ENCODE measurements at places on chromosomes 12 and 14.

DNA sequence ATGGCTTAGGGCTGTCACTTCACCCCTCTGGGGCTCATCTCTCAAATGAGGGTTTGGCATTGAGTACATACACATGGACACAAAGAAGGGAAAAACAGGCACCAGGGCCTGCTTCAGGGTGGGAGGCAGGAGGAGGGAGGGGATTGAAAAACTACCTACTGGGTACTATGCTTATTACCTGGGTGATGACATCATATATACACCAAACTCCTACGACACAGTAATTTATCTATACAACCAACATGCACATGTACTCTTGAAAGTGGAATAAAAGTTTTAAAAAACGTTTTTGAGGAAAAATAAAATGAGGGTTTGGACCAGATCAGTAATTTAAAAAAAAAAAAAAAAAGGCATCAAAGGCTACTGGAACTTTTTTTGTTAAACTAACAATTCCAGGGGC, 3.6 kb upstream of the TC2N start:
- DNase-seq: no peak

- no peak for DNase-seq
Measured at GRCh38 chr12:58918469-58918844, 1.8 kb downstream of the LRIG3 start.

GRCh38 chr14:78292003-78292402, 121.8 kb downstream of the NRXN3 start:
- DNase-seq: no peak

- DNase-seq: no peak
Measured at GRCh38 chr14:42734041-42734440, 1127.4 kb downstream of the LRFN5 start.

DNA sequence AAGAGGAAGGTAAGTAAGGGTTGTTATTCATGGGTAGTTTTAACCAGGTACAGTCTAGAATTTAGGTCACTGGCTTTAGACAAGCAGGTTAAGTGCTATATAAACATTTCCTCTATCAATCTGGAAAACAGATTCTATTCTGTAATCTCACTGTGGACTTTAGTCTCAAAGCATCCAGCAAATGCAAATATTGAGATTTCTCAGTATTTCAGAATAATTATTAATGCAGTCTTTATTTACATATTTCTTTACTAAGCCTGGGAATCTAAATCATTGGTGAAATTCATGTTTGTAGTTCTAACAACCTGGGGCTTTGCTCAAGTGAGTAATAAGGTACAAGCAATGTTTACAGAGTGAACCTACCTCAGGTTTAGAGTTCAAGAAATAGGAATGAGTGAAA, 61.9 kb downstream of the SLC41A2 start:
- DNase-seq: no peak

DNA sequence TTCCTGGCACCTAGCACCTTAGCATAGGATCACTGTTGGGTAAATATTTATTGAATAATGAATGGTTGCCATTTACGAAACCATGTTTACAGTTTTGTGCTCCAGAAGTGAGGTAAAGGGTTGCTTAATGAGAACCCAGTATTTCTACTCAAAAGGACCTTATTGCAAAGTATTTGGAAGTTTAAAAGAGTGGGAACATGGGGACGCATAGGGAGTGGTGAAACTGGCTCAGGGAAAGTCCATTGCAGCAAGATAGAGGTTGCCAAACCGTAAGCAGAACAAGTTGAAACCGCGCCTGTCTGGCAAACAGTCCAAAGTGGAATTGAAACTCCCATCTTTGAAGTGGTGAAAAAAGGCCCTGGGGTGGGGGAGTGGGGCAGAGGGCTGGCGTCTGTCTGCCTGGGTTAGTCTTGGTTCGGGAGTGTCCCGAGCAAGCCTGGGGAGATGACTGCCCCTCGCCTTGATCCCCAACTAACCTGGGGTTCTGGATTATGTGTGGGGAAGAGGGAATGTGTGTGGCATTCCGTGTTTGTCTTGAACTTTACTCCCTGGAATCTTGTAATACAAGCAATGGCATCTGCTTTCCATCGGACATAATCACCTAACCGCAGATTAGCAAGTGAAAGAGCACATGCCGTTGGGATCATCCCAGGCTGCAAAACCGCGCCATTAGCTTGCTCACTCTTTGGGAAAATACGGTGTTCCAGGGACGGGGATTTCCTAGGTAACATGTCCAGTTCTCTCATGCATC, 7.2 kb downstream of the ALDH2 start:
- no peak for DNase-seq
